ENCODE measurements at places on chromosomes 2 and 18.

DNA sequence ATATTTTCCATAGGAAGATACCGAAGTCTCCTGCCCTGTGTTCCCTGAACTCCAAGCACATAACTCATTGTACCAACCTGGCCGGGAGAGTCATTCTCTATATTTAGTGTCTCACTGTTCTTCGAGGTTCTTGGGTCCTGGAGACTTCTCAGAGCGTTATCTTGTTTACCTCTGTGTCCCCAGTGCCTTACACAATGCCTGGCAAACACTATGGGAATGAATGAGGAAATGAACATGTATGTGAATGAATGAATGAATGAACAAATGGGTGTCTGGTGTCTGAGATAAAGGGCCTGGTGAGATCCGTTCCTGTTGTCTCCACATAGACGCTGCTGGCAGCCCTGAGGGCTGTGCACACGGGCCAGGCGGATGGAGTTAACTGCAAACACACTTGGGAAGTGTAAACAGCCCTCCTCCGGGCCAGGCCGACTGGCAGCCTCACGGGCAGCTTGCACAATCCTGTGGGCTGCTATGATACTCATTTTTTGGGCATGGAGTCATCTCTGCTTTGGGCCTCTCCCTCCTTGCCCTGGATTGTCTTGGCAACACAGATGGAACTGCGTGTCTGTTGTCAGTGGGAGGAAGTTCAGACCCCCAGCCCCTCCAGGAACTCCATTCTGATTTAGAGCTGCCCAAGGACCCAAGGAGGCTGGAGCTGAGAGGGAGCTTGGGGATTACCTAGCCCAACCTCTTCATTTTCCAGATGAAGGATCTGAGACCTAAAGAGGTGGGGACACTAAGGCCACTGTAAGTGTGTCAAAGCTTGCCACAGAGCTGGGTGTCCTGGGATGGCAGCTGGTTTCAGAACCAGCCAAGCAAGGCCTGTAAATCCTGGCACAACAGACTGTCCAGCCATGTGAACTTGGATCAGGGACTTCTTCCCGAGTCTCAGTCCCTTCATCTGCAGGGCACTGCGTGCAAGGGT lies 124.4 kb downstream of the INHBB start:
- no peak for DNase-seq

GRCh38 chr2:101792208-101792607 lies 94.7 kb downstream of the MAP4K4 start:
- no peak for DNase-seq

DNA sequence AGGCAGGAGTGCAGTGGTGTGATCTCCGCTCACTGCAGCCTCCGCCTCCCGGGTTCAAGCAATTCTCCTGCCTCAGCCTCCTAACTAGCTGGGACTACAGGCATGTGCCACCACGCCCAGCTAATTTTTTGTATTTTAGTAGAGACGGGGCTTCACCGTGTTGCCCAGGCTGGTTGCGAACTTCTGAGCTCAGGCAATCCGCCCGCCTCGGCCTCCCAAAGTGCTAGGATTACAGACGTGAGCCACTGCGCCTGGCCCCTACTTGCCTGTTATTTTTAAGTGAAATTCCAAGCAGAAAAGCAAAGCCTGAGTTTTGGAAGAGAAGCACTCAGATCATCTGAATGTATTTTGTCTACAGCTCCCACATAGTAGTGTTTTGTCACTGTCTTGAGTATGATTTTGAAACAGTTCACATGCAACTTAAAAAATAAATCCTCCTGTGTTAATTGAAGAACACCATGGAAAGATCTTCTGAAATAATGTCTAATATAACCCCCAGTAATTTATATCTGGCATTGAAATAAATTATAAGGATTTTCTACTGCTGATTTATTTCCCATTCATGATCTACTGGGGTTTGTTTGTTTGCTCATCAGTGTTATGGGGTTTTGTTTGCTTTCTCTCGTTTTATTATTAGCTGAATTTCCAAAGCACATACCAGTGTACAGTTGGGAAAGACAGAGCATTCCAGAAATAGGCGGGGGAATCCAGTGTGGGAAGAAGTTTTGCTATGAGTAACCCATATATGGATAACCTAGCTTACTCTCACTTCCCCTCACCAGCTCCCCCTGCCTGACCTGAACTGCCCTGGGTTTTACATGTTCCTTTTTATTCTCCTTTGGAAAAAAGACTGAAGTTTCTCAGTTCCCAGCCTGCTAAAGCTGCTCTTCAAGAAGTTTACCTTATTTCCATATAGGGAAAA lies 80.1 kb upstream of the MAP3K20 start:
- no peak for DNase-seq

DNA sequence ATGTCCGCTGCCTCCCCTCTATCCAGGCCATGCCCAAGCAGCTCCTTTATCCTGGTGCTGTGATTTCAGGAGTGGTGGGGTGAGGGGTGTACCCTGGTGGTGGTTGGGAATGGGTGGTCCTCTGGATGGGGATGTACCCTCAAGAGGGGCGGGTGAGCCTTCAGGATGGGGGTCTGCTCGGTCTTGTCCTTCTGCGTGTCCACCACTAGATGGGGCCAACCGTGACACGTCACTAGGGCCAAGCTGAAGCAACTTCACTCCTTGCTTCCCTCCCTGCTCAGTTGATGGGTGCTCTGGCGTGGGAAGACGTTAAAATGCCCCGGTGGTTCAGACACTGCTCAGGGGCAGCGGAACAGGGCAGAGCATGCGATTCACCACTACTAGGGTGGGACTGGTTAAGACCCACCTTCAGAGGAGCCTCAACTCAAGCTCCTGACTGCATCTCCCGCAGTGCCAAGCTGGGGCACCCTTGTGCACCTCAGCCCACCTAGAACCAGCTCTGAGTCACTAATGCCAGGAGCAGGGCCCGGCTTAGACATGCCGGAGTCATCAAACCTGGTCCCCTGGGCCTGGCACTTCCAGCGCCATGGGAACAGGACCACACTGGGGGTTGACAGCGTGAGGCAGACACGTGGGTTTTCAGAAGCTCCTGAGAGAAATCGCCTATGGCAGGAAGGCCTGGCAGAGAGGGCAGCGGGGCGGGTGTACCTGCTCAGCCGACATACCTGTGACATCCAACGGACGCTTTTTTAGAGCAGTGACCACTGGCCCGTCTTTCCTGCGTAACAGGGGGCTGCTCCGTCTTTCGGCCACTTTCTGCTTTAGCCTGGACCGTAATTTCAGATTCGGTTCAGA lies 256.7 kb downstream of the HDAC4 start:
- DNase-seq: no peak

GRCh38 chr2:203126996-203127395 lies 111.8 kb upstream of the CYP20A1 start:
- DNase-seq: no peak

GRCh38 chr2:197940382-197940781 lies 136.0 kb downstream of the PLCL1 start:
- no peak for DNase-seq
